Mesothelial cell of epicardium (in vitro differentiated cells): ENCODE measurements at places on chromosomes 3 and 15.

- DNase-seq = no peak
These were observed 69.1 kb upstream of the PROK2 start for GRCh38 chr3:71854096-71854495.

DNA sequence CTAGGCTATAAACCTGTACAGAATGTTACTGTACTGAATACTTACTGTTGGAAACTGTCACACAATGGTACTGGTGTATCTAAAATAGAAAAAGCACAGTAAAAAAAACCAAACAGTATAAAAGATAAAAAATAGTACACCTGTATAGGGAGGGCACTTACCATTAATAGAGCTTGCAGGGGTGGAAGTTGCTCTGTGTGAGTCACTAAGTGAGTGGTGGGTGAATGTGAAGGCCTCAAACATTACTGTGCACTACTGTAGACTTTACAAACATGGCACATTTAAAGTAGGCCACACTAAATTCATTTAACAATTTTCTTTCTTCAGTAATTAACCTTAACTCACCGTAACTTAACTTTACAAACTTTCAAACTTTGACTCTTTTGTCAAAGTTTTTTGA lies 22.0 kb downstream of the B3GALNT1 start:
- DNase-seq = no peak

GRCh38 chr3:185758912-185759311 lies 65.9 kb downstream of the IGF2BP2 start:
- no peak for DNase-seq

GRCh38 chr15:101156061-101156460 lies 95.8 kb downstream of the CHSY1 start:
- no peak for DNase-seq

DNA sequence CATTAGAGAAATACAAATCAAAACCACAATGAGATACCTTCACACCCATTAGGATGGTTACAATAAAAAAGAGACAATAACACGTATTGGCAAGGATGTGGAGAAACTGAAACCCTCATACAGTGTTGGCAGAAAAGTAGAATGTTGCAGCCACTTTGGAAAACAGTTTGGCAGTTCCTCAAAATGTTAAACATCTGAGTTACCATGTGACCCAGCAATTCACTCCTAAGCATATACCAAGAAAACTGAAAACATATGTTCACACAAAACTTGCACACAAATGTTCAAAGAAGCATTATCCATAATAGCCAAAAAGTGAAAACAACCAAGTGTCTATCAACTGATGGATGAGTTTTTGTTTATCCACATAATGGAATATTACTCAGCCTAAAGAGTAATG lies 166.9 kb upstream of the FAM3D start:
- no peak for DNase-seq

DNA sequence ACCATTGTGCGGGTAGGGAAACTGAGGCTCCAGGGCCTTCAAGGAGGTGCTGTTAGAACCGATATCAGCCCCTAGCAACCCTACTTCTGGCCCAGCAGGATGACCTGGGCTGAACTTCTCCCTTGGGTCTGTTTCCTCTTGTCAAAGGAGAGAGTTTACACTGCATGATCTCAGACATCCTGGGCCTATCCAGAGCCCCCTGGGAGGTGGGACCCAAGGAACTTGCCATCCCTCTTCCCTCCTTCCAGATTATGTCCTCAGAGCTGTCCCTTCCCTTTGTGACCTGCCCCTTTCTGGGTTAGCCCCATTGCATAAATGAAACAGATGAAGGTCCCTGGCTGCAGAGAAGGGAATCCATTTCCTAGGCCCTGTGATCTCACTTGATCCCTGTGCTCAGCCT lies 12.3 kb upstream of the DNAH1 start:
- DNase-seq = no peak

DNA sequence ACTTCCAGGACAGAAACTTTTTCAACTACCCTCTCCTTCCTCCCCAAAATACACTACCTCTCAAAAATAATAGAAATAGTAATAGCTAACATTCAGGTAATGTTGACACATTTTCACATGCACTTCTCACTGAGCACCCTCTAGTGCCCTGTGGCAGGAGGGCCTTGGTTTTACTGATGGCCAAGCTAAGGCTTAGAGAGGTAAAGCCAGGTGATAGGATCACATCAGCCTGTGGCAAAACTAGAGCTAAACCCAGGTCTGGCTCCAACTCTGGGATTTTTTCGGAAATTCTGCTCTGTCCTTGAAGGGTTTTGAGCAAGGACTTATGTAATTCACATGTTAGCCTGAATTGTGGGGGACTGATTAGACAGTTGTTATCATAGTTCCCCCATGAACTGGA lies 922 bp upstream of the TAMM41 start:
- no peak for DNase-seq

GRCh38 chr3:167743799-167744198 lies 8.3 kb downstream of the SERPINI1 start:
- DNase-seq = no peak
